ENCODE measurements at places on chromosomes 13 and 19.

DNA sequence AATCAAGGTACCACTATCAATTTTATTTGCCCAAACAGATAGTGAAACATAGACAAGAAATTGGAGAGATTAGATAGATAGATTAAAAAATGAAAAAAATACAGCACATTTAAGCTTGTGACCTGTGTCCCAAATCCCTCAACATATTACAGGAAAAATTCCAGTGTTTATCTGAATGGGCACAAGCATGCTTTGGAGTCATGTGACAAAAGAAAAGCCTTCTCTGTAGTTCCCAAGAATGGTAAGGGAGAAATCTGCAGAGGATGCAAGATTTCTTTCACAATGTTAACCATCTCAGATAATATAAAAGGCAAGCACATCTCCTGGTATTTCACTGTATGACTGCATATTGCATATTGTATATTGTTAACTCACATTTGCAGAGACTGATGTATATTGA is 168.0 kb downstream of the PCDH9 start:
- DNase-seq: no peak

DNA sequence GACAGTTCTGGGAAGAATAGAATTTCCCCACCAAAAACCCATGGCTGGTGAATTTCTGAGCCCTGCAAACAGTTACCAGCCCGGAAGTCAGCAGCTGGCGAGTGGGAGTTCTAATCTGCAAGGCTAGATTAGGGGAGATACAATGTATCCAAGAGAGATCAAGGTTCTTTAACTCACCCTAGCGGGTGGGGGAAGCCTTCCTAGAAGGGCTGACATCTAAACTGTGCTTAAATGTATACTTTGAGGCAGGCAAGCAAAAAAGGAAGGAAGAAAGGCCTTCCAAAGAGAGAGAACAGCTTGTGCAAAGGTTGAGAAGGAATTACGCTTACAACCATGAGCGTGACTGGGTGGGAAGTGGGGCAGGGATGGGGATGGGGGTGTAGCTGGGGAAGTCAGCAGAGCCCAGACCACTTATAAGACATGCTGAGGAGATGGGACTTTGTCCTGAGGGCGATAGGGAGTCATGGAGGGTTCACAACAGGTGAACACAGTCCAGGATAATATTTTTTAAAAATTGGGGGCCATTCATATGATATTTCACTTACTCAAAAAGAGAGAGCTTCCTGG is 20.8 kb upstream of the ZNRF4 start:
- no peak for DNase-seq

GRCh38 chr19:55113570-55114039 is 3.8 kb downstream of the PPP1R12C start:
- no peak for DNase-seq

- DNase-seq: no peak
These were observed 42.0 kb downstream of the ZNF486 start for GRCh38 chr19:20209051-20209450.

GRCh38 chr19:2588081-2588777 is 112.3 kb downstream of the GADD45B start:
- DNase-seq: no peak

DNA sequence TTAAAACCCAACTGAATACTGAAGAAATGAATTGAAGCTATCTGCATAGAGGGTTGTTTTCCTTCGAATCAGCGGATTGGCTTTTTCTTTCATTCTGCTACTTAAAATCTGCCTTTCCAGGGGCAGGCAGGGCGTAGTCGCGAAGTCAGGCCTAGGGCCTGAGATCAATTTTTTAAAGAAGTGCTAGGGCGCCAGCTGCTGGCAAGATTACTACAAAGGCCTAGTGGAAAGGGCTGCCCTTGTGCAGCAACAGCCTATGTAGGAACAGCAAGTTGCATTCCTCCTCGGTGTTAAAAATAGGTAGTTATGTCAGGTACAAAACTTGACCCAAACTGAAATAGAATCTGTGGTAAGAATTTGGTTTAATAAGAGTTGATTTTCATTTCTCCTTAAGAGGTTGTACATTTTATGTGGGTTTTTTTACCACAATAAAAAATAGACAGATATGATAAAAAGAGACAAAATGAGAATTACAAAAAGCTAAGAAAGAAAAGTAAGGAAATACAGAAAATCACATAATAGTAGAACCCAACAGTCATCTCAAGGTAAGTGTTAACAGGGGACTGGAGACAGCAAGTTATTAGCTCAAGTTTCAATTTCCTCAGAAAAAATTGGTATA is 9.5 kb upstream of the URAD start:
- DNase-seq: peak; percentile 5

DNA sequence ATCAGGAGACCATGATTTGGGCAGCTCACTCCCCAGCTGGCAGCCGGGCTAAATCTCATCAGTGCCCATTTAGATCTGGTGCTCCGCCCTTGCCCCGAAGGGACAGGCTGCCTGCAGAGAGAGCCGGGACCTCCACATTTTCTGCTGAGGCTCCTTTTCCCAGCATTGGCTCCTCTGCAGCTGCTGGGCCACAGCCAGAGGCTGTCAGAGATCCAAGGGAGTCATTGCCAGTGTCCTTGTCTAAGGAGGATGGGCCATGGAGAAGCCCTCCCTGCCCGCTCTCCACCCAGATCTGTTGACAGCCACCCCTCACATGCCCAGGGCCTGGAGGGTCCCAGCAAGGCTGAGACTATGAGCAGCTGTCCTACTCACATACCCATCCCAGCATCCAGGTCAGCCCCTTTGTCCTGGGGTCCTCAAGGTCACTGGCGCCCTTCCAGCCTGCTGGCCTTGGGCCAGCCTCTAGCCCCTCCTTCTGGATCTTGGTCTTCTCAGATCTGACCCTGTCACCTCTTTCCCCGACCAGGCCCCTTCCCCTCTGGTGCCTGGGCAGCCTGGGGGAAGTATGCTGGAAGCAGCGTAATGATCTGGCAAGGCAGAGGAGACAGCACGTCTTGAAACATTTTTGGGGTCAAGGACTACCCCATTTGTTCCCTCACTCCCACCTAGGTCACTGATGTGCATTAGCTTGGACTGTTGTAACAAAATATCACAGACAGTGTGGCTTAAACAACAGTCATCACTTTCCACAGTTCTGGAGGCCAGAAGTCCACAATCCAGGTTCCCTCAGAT is 7.9 kb downstream of the PIN1 start:
- no peak for DNase-seq

GRCh38 chr13:102913914-102914313 is 68.1 kb downstream of the ERCC5 start:
- DNase-seq: no peak

DNA sequence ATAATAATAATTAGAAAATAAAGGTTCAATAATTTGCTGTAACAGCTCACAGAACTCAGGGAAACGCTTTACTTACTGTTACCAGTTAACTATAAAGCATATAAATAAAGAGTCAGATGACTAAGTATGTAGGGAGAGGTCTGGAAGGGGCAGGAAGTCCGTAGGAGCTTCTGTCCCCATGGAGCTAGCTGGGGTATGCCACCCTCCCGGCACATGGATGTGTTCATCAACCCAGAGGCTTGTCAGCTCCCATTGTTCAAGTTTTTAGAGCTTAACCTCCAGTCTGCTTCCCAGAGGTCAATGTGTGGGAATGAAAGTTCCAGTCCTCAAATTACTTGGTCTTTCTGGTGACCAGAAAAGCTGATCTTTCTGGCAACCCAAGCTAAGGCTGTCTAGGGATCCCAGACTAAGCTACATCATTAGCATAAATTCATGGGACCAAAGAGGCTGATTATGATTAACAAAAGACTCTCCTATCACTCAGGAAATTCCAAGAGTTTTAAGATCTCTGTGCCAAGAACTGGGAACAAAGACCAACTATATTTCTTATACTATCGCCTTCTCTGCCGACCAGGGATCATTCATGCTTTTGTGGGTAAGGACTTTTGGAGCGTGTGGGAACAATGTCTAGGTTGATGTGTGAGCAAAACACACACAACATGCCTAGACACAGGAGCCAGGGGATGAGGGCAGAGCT is 31.7 kb upstream of the ZNF507 start:
- no peak for DNase-seq

- DNase-seq: no peak
These were observed 58.3 kb downstream of the MBNL2 start for GRCh38 chr13:97280478-97280877.

GRCh38 chr19:45667620-45668341 is at the start of gene GIPR:
TSS of gene GIPR (plus strand) at chr19:45668221. CDS start at chr19:45669521, 1,300 bp downstream.
- peak; percentile 76 for DNase-seq

Data from CD4-positive, alpha-beta T cell treated with Interleukin-2 at 100 ng/mL for 4 hours (primary cell).